Karpas-422 (cell line): ENCODE measurements at places on chromosomes 2 and 18. TPM values are rescaled to one million over a fixed set of nuclear protein-coding genes. Genes with fewer than 3 reads are reported as not detected.

DNA sequence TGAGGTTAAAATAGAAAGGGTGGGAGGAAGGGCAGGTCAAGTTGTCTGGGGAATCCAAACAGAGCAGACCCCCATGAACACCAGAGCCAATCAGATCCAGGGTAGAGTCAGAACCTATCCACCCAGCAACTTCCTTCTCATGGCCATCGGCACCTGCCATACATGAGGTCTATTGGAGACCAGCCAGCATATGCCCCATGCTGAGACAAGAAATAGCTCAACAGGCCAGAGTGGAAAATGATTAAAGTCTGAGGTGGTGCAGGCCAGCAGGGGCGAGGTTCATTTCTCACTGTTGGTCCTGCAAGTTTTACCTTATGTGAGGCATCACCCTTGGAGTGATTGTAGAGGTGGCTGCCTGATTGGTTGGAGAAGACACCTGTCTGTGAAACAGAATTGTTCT lies 89.2 kb downstream of the LONRF2 start:
- no peaks in the 10 kb centered on the region for H3K36me3 ChIP-seq
- H3K27ac ChIP-seq, result no peak overlapping the region
- H3K4me1 ChIP-seq, result peaks cover 62% of the 10 kb centered on the region
- DNase-seq, result no peak

DCDC2C gene
- not detected in 2 replicates for total RNA-seq

GRCh38 chr2:217048730-217049129 lies 188.9 kb upstream of the TNP1 start:
- H3K4me3 ChIP-seq, result no peak overlapping the region
- no peak overlapping the region for H3K27ac ChIP-seq
- no peaks in the 10 kb centered on the region for H3K36me3 ChIP-seq

DNA sequence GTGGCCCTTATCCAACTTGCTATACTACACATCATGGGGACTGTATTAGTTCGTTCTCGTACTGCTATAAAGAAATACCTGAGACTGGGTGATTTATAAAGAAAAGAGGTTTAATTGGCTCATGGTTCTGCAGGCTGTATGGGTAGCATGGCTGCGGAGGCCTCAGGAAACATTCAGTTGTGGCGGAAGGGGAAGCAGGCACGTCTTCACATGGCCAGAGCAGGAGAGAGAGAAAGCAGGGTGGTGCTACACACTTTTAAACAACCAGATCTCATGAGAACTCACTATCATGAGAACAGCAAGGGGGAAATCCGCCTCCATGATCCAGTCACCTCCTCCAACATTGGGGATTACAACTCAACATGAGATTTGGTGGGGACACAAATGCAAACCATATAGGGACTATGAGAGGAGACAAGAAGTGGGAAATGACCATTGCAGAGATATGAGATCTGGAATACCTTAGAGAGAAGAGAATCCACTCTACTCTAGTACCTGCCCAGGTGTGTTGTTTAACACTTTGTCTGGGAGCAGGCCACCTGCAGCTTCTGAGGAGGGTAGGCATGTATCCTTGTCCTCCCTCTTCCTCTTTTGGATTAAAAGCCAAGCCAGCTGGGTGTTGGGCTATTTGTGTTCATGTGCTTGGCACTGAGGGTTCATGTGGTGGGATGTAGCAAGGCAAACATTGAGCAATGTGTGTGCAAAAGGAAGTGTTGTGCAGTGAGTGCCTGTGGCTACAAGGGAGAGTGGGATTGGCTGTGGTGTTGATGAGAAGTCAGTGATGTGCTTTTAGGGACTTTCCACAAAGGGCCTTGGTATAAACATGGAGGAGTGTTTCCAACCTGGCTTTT lies 22.8 kb downstream of the TTLL4 start:
- H3K36me3 ChIP-seq, result peaks cover 33% of the 10 kb centered on the region; the same call in 1 of the 2 replicates
- no peaks in the 10 kb centered on the region for H3K27me3 ChIP-seq
- H3K4me3 ChIP-seq, result no peak overlapping the region
- no peak for DNase-seq

- no peak overlapping the region for H3K4me3 ChIP-seq
- no peaks in the 10 kb centered on the region for H3K36me3 ChIP-seq
- no peaks in the 10 kb centered on the region for H3K27me3 ChIP-seq
- DNase-seq, result no peak
Observed at GRCh38 chr18:59927246-59927825, 27.5 kb downstream of the PMAIP1 start.

GRCh38 chr2:234279637-234280036 lies 217.2 kb downstream of the ARL4C start:
- no peaks in the 10 kb centered on the region for H3K27me3 ChIP-seq
- no peak for DNase-seq
- no peaks in the 10 kb centered on the region for H3K36me3 ChIP-seq
- H3K4me1 ChIP-seq, result no peaks in the 10 kb centered on the region

DNA sequence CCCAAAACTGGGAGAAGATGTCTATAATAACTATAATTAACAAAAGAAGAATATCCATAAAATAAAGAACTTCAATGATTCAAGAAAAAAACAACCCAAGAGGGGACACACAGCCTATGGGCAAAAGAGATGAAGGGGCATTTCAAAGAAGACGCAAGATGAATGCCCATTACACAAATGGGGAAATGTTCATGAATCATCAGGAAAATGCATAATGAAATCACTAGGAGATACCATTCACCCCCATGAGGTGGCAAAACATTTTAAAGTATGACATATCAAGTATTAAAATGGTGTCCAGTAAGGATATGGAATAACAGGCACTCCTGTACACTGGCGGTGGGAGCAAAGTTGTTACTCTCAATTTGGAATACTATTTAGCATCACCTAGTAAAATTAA lies 183.3 kb downstream of the TXNL1 start:
- H3K4me1 ChIP-seq, result no peaks in the 10 kb centered on the region
- H3K27ac ChIP-seq, result no peak overlapping the region
- H3K4me3 ChIP-seq, result no peak overlapping the region
- no peak for DNase-seq
- no peaks in the 10 kb centered on the region for H3K36me3 ChIP-seq

- DNase-seq, result no peak
- H3K27ac ChIP-seq, result no peak overlapping the region
- H3K36me3 ChIP-seq, result no peaks in the 10 kb centered on the region
- no peaks in the 10 kb centered on the region for H3K4me1 ChIP-seq
- no peaks in the 10 kb centered on the region for H3K27me3 ChIP-seq
Observed at GRCh38 chr2:163236553-163236952, 398.0 kb upstream of the KCNH7 start.

- H3K36me3 ChIP-seq, result no peaks in the 10 kb centered on the region
- no peak overlapping the region for H3K27ac ChIP-seq
- H3K4me3 ChIP-seq, result no peak overlapping the region
- peaks cover 3% of the 10 kb centered on the region; the same call in 1 of the 2 replicates for H3K4me1 ChIP-seq
Observed at GRCh38 chr18:50847192-50847591, 27.4 kb upstream of the MRO start.

SPP2 gene
- not detected in 2 replicates for total RNA-seq

LRRTM4 gene
- total RNA-seq, result 0.07 TPM in 1 of 2 replicates, not detected in the other

DNA sequence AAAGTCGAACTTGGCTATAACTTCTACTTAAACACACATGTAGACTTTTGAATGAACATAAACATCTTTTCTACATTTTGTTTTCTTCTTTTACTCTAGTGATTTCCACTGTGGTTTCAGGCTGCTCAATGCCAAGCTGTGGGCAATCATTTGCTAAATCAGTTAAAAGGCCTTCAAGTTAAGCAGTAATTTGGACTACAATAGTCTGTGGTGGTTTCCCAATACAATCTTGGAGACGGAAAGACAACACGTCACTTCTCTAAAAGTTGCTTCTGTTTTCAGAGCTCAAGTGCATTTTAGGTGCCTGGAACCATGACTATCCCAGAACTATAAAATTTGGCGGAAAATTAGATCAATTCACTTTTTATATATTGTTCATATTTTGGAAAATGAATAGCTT lies 69.4 kb downstream of the TXNL1 start:
- DNase-seq, result no peak
- no peak overlapping the region for H3K27ac ChIP-seq
- peaks cover 16% of the 10 kb centered on the region for H3K4me1 ChIP-seq
- H3K27me3 ChIP-seq, result no peaks in the 10 kb centered on the region
- H3K36me3 ChIP-seq, result no peaks in the 10 kb centered on the region

DNA sequence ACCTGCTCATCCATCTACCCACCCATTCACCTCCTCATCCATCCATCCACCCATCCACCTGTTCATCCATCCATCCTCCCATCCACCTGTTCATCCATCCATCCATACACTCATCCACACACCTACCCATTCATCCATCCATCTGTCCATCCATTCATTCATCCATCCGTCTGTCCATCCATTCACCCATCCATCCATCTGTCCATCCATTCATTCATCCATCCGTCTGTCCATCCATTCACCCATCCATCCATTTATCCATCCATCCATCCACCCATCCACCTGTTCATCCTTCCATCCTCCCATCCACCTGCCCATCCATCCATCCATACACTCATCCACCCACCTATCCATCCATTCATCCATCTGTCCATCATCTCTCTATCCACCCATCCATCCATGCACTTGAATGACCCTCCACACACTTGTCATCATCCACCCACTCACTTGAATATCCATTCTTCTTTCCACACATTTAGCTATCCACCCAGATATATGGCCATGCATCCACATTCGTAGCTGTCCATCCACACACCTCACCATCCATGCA lies 45.0 kb downstream of the CROCC2 start:
- H3K4me1 ChIP-seq, result no peaks in the 10 kb centered on the region
- no peak overlapping the region for H3K4me3 ChIP-seq
- H3K27me3 ChIP-seq, result no peaks in the 10 kb centered on the region
- no peak for DNase-seq
- H3K36me3 ChIP-seq, result no peaks in the 10 kb centered on the region
